IPS DF 19.7 (cell line): ENCODE measurements at places on chromosomes 5 and 9.

- DNase-seq = peak; percentile 28
These were observed 305.4 kb downstream of the TLR4 start for GRCh38 chr9:118009614-118010013.

GRCh38 chr5:14365831-14366430, 215.7 kb upstream of the OTULINL start:
- no peak for DNase-seq

GRCh38 chr5:61301341-61302199, 30.5 kb upstream of the ZSWIM6 start:
- DNase-seq = no peak

DNA sequence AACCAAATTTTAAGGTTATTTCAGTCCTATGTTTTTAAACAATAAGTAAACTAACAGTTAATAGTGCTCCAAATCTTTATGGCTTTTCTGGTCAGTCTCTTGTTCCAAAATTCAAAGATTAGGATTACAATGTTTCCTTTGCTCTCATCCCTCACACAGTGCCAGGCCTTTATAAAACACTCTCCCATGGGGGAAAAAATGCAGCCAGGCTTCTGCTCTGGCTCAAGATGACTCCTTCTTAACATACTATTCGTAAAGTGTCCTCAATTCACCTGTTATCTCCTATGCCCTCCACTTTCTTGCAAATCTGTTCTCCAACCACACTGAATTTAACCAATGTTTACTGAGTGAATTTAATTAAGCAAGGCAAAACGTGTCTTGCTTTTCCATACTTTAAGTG, 1.4 kb downstream of the CEP120 start:
- DNase-seq = no peak

DNA sequence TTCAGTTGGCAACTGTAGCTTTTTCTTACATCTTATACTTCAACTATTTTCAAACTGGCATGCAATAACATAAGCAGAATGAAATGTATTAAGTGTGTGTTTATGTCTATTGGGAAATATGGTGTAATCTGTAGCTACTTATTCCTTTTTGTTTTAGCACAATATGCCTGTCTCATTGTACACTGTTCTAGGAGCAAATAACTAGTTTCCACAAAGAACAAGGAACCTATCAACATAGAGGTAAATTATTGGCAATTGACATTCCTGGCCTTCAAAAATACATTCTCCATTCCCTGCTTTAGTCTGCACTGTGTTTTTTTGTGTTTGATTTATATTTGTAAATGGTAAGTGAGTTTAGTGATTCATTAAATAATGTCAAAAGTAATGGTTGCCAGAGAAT, 75.7 kb downstream of the FBXL7 start:
- DNase-seq = no peak

DNA sequence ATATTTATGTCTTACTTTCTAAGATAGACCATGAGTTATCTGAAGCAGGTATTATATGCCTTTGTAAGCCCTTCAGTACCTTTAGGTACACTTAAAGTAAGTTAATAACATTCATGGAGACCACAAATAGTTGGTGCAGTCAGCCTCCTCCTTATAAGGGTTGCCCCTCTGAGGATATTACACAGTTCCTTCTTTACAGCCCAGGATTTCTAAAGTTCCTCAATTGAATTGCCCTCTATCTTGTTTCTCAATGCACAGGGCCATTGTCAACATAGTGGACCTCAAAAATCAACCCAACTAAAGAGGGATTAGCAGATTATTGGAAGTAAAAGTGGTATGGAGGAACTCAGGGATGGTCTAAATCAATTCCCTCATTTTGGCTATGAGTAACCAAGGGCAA, 50.3 kb downstream of the HMHB1 start:
- DNase-seq = no peak

DNA sequence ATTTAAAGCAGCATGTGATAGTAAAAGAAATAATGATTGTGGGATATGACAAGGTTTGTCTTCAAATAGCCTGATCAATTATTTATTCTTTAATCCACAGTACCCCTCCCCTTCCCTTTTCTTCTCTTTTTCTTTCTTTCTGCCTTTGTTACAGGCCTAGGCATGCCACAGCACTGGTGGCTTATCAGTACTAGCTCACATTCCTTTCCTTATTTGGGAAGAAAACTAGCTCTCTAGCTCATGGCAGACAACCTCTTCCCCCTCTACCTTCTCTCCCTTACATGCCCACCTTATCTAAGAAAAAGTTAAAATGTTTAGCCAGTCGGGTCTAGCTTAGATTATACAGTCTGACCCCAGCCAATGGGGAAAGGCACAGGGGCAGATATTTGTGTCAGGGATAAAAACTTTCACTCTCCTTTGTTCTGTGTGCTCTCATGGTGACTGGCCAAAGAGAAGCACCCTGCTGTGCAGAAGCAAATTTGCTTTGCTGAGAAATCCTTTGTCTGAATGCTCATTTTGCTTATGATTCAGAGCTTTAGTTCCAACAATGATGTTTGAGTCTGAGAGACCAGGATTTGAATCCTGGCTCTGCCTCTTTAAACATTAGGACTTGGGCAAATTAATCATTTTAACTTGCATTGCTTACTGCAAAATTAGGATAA, 75.8 kb upstream of the CDH12 start:
- DNase-seq = no peak

DNA sequence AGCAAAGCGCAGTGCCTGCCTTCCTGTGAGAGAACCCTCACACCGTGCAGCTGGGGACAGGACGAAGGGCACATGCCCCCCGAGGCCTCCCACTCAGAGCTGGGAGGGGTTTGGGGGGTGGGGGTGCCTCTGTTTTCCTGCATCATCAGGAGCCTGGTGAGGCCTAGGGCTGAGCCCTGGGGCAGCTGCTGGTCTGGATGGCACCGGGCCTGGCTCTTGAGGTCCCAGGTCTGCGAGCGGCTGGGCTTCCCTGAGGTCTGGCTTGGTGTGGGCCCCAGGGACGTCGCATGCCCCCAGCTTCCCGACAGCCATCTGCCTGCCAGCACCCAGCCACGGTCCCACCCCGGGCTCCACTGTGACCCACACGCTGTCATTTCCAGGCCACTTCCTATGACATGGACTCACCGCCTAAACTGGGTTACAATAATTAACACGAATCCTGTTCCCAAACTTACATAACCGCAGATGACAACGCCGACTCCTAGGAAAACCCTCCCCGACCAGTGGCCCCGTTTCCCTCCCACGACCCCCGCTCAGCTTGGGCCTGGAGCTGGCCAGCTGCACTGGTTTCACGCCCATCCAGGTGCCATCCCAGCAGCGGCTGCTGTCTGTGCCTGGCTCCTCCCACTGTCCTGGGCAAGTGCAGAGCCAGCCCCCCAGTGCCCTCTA, 8.7 kb downstream of the NACC2 start:
- DNase-seq = no peak

GRCh38 chr5:154038261-154038706, 426 bp downstream of the FAM114A2 start:
- no peak for DNase-seq

DNA sequence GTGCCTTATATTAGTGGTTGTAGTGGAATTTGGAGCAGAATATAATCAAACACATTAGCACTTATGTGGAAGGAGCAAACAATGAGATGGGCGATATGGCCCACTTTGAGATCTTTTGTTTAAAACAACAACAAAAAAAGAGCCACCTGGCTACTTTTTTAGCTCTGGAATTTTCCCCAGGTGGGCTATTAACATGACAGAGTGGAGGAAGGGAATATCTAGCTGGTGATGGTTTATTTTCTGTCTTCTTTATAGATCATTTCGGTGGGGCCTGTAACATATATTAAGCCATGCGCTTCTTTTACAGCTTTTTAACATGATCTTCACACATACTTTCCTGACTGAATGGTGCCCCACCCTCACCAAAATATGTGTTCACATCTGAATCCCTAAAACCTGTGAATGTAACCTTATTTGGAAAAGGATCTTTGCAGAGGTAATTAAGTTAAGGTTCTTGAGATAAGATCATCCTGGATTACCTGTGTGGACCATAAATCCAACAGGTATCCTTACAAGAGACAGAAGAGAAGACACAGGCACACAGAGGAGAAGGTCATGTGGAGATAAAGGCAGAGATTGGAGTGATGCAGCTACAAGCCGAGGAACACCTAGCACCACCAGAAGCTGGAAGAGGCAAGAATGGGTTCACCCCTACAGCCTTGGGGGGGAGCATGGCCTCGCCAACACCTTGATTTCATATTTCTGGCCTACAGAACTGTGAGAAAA, 16.6 kb upstream of the ENTREP1 start:
- DNase-seq = no peak

DNA sequence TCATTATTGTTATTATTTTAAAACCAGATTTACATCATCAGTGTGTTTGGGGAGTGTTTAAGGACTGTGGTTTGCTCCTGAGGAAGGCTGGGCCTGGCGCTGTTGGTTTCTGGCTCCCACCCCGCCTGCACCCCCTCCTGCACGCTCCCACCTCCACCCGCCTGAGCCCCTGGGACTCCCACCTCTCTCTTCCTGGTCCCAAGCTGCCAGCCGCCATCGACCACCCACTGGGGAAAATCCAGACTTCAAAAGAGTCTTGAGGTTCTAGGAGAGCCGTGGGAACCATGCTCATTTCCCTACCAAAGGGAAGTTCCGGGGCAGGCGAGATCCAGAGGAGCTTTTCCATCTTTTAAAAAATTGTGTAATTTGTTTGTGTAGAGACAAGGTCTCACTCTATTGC, 35.0 kb upstream of the FUBP3 start:
- no peak for DNase-seq

DNA sequence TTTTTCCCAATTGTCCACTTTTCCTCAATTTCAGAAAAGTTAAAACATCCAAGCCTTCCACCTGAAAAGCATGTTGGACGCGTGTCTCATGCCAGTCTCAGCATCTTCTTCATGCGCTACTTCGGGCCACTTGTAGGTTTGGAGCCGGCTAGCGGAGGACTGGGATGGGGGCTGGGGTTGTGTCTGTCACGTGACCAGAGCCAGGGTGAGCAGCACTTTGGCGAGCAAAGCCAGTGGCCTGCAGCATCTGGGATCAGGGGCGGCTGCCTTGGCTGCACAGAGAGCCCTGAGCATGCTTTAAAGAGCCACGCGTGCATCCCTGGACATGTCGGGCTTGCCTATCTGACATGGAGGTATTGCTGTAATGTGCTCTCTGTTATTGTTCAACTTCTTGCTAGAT, 41.2 kb downstream of the SLC6A3 start:
- no peak for DNase-seq

DNA sequence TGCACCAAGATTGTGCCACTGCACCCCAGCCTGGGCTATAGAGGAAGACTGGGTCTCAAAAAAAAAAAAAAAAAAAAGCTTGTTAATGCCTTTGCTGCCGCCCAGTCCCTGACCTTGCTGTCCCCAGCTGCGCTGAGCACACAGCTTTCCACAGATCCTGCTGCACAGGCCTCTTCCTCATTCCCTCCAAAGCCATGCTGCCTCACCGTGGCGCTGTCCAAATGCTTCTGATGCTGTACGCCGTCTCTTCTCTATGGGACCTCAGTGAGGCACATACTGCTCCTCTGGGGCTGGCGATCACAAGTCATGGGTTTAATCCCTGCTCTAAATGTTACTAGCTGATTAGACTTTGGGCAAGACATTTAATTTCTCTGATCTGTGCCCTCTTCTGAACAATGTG, 234.1 kb downstream of the FBXL7 start:
- no peak for DNase-seq

GRCh38 chr9:94867842-94868312, 141.4 kb downstream of the AOPEP start:
- no peak for DNase-seq

GRCh38 chr5:113531481-113532159, 18.1 kb downstream of the YTHDC2 start:
- DNase-seq = no peak
